ENCODE measurements at places on chromosomes 3 and 15.

- DNase-seq, result no peak
Observed at GRCh38 chr3:76724075-76724474, 315.8 kb upstream of the ROBO2 start.

DNA sequence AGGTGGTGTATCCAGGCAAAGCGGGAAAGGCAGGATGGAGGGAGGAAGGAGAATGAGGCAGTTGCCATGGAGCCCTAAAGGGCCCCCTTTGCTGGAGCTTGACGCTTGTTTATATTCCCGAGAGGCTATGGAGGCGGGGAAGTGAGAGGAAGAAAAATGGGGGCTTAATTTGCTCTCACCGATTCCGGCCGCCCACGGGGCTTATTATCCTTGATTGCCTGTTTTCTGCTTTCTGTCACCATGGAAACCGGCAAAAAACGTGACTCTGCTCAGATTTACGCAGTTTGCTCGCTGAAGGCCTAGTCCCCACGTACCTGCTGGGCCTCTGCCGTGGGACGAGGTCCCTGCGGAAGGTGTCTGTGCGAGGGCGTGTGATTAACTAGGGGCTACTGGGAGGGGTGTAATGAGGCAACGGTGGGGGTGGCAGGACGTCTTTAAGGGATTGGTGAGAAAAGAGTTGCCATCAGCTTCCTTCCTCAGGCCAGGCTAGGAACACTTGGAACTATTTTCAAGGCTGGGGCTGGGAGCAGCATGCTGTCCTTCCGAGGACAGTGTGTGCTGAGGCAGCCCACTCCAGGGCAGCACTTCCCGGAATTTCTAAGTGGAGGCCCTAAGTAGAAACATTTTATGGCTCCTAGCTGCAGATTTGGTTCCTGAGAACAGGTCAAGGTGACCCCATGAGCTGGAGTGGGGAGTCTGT, 110.8 kb upstream of the NDN start:
- DNase-seq, result no peak

GRCh38 chr15:94327356-94327936, 96.1 kb downstream of the MCTP2 start:
- DNase-seq, result peak; percentile 14

DNA sequence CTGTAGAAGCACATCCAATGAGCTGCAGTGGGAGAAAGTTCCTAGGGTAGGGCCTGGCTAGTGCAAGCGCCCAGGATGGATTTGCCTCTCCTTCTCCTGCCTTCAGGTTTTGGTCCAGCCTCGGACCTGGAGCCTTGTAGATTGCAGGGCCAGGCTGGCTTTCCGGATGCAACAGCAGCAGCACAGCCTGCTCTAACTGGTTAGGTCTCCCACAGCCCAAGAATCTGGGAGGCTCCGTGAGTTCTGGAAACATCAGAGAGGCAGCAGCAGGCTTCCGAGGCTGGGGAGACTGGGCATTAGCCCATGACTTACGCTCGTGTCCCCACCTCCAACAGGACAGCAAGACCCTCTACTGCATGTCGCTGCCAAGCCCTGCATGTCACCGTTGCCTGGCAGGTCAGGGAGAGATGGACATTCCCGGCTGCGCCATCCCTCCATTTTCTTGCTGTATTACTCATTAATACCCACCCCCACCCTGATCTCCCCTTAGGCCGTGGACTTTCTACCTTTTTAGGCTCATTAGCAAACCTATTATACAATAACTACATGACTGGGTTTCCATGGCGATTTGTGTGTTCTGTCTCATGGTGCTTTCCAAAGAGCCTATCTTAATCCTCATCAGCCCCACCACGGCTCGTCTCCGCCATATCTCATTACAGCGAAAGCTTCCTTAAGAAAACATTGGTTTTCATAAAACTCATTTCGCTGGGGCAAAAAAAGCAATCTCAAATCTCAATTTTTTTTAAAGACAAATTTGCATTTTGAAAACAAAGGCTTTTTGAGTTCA, 40.9 kb upstream of the RGMA start:
- DNase-seq, result no peak

GRCh38 chr3:52473026-52473425, 17.6 kb downstream of the NISCH start:
- no peak for DNase-seq

DNA sequence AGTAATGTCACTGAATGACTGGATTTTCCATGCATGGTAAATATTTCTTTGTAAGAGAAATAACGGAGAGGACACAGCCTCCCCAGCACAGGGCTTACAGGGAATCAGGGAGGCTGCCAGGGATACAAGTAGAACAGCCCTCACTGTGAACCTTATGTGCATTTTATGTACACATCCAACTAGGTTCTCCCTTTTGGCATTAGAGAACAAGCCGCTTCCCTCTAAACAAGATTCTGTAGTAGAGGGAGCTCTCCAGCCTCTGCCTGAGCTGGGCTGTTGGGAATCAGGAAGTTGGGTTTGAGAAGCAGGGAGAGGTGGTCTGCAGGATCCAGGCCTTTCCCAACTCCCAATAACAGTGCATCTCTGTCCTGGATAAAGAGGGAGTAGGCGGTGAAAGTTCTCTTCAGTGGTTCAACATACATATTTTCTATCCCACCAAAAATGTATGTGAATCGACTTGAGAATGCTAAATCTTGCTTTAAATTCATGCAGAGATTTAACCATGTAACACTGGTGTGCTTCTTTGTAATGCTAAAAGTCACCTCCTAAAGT, 83.7 kb downstream of the ARNT2 start:
- no peak for DNase-seq

DNA sequence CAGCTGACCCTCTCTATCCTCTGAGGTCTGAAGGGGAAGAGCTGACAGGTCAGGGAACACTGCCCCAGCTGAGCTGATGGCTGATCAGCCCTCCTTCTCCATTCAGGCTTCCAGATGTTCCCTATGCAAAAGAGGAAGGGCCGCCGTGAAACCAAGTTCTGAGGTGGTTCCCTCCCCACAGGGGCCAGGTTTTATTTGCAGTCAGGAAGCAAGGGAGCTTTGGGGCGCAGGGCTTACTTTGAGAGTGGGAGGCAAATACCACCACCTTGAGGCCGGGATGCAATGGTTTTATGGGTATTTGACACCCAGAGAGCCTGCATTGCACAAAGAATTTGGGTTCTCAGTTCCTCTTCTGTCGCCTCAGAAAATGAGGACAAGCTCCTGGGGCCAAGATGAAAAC, 186.9 kb downstream of the ARRDC4 start:
- DNase-seq, result no peak

DNA sequence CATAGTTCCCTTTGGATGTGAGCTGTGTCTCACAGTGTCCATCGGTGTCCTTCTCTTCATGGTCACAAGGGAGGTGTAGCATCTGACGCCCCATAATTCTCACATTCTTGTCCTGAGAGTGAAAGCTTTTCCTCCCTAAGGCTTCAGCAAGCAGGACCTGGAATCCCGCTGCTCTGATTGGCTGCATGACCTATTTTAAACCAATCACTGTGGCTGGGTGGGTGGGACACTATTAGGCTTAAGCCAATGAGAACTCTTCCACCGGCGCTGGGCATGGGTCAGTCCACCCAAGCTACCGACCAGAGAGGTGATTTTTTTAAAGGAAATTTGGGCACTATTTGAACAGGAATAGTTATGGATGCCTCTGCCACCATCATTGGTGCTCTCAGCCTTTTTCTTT, 385.9 kb downstream of the MFSD1 start:
- no peak for DNase-seq

GRCh38 chr3:10283638-10284037, 9.1 kb downstream of the GHRL start:
- DNase-seq, result no peak

DNA sequence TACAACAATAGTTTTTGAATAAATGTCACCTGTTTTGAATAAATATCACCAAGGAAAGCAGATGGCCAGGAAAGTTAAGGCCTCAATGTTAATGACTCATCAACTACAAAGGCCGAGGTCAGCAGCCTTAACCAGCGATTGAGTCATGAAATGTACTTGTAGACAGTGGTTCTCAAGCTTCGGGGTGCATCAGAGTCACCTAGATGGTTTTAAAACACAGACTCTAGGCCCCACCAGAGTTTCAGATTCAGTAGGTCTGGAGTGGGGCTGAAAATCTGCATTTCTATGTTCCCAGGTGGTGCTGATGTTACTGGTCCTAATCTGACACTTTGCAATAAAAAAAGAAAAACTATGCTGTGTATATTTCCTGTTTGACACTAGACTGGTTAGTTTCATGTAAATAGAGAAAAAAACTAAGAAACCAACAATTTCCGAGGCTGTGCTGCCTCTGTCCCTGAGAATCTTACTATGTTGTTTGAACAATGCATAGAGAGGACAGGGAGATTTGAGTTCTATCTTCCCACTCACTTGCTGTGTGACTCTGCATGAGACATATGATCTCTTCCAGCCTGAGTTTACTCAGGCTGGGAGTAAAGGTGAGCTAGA, 9.8 kb downstream of the RAB27A start:
- peak; percentile 92 for DNase-seq
